RPMI7951 (cell line): ENCODE measurements at places on chromosomes 7 and 10.
A peak's percentile ranks its signal among the peaks of the same experiment; 100 is the strongest.

- peak; percentile 4 for DNase-seq
Observed at GRCh38 chr10:13311177-13311575, 11.3 kb upstream of the PHYH start.

DNA sequence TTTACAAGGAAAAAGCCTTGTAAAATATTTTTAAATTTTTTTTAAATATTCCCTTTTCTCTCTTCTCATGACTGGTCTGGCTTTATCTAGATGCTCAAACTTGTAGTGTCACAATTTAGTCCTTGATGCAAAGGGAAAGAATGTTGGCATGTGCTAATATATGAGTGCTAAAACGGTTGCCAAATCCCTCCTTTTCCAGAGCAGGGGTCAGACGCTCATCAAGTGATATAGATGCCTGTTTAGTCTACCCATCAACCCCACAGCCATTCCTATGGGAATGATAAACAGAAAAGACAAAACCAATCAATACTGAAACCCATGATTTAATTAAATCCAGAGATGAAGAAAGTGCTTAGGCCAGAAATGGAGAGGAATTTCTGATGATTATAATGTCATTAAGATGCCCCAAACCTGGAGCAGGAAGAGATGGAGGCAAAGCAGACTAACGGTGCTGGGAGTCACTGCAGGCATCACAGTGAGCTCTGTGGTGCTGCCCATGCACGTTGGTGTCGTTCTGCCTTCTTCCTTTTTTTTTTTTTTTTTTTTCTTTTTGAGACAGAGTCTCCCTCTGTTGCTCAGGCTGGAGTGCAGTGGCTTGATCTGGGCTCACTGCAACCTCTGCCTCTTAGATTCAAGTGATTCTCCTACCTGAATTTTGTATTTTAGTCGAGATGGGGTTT is 210.1 kb upstream of the STK17A start:
- no peak for DNase-seq

- no peak for DNase-seq
Observed at GRCh38 chr10:88833723-88834122, 17.9 kb downstream of the ANKRD22 start.

GRCh38 chr10:127907411-127908105 is 655 bp downstream of the PTPRE start:
- peak; percentile 89 for DNase-seq

- peak; percentile 19 for DNase-seq
Observed at GRCh38 chr7:108454674-108455550, 1.3 kb downstream of the NRCAM start.

DNA sequence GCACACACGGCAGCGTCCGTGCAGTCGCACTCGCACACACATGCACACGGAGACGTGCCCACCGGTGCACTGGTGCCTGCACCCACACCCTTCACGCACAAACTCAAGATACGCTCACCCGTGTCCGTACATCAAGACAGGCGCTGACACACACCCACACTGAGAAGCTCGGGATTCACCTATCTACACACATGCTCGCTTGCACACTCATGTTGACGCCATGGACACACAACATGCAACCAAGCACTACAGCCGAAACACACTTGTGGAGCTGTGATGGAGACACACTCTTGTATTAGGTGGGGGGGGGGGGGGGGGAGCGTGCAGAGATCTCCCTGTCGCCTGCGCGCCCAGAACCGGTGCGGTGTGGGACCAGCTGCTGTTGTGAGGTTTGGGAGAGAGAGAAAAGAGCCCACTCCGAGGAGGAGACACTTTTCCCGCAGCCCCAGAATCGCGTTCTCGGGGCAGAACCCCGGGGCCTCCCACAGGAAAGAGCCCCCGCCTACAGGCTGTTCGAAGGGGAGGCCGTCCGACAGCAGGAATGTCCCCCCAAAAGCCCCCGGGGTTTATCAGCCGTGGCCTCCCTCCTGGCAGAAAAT is 605 bp upstream of the NFKB2 start:
- DNase-seq = peak; percentile 42

DNA sequence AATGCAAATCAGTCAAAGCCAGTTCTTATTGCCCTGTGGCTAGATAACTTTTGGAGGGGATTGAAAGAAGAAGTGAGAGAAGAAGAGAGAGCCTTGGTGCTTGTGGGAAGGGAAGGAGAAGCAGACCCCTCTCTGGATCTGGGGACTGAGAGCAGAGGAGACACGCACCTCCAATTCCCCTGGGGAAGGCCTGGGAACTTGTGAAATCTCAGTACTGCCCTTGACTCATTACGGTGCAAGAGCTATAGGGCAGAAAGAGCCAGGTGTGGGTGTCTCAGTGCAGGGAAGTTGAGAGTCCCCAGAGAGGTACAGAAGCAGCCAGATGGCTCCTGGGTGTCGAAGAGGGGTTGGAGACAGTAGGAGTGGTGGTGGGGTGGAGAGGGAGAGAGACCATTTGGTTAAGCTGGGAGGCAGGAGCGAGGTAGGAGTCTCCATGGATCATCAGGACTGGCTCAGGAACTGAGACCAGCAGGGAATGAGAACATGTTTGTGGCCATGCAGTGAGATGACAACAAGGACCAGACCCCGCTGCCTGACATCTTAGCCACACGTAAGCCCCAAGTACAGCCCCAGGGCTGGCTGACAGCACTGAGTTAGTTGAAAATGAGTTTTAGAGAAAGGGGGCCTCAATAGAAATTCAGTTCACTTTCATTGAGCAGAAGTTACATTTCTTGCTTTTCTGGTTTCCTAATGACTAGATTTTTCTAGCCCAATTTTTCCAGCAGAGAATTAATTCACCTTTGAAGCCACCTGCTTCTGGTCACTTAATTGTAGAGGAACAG is 238.2 kb downstream of the BUB3 start:
- DNase-seq = no peak

DNA sequence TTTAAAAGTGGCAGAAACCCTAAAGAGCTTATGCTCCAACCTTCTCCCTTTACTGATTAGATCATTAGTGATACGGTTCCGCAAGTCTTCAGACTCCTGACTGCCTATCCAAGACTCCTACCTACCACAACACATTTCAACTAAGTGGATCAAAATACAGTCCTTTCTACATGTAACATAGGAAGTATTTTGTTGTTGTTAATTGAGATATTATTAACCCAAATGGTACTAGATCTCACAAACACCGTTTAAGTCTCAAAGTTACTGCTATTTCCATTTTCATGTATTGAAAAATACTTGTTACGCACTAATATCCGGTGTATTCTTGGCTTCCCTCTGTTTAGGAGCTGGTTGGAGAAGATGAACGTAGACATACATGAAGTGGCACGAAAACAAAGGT is 1.1 kb downstream of the FAM237B start:
- DNase-seq = no peak

- DNase-seq = peak; percentile 76
Observed at GRCh38 chr7:42414028-42414427, 177.0 kb upstream of the GLI3 start.

- DNase-seq = no peak
Observed at GRCh38 chr7:15889507-15889906, 203.0 kb upstream of the MEOX2 start.

DNA sequence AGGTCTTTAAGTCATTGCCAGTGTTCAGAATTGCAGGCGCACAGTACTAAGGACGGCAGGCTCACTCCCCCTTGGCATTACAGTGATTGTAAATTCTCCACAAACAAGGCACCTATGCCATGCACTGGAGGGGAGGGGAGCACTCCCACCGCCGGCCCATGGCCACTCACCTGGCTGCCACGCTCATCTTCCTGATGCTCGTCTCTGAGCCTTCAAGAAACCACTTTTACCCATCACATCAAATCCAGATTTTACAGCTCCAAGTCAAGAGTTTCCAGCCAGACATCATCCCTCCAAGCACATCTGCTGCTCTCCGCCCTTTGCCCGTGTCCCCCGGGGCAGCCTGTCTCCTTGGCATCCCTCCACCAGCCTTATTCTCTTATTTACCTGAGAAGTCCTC is 350.2 kb upstream of the SHH start:
- DNase-seq = no peak

GRCh38 chr10:72502581-72502980 is 123.3 kb downstream of the MICU1 start:
- DNase-seq = peak; percentile 20

- no peak for DNase-seq
Observed at GRCh38 chr10:79400146-79401004, 45.0 kb downstream of the ZCCHC24 start.

- DNase-seq = peak; percentile 32
Observed at GRCh38 chr7:23299770-23300300, 696 bp downstream of the MALSU1 start.

GRCh38 chr10:86368987-86369386 is 2.4 kb upstream of the GRID1 start:
- DNase-seq = no peak

- peak; percentile 45 for DNase-seq
Observed at GRCh38 chr10:129972145-129972965, 8.3 kb upstream of the EBF3 start.

DNA sequence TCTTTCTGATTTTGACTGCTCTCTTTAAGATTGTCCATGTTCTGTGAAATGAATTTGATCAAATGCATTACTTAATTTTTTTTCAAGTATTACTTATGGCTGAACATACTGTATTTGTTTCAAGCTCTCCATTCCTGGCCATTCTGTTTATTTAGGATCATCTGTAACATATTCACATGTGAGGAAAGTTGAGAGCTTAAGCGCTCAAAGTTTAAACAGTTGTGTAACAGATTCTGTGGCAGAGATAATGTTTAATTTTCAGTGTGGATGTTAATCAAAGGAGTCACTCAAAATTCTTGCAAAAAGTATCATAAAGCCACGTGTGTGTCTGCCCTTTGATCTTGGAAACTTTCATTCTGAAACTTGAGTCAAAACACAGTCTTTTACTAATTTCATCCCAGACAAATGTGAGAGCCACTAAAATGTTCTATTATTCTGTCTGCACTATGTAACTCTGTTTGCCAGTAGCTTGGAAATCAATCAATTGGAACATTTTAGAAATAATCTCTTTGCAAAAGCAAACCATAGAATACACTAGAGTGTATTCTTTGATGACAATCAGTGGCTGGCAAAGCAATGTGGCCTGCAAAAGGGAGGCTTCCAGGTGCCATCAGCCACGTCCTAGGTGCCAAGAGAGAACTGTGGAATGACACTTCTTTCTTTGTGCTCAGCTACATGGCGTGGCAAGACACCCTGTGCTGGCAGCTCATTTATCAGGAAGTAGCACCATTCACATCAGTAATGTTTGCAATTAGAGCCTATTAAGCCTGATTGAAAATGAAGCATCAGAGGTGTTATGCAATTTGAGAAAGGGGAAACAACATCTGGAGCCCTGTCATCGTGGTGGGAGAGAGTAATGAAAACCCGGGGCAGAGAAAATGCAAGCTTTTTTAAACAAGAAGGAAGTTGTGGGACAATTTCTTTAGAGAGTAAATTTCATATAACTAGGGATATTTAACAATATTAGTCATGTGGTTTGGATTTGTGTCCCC is 40.9 kb downstream of the ARL5B start:
- DNase-seq = no peak

DNA sequence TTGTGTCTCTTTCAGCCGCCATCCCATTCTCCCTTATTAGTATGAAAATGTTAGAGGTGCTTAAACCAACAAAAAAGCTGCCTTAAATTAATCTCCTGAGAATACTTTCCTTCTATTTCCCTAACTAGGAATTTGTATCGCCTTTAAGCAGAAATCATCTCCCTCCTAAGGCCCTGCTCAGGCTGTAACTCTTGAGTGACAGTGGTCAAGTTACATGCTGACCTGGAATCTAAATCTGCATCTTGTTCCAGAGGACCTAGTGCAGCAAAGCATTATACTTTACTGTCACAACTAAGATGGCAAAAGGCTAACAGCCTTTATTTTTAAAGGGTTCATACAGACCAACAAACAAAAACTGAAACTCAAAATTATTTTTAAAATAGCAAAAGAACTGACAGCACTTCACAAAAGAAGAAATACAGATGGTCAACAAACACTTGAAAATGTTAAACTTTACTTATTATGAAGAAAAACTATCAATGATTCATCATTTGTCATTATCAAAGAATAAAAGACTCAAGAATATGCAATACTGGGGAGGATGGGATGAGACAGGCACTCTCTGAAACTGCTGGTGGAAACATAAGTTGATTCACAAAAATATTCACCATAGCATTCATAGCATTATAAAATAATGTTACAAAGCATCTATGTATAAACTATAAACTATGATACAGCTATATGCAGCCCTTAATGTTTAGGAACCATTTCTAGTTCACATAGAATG is 11.0 kb downstream of the CYREN start:
- DNase-seq = no peak

GRCh38 chr10:113846036-113846435 is 7.8 kb downstream of the DCLRE1A start:
- no peak for DNase-seq

DNA sequence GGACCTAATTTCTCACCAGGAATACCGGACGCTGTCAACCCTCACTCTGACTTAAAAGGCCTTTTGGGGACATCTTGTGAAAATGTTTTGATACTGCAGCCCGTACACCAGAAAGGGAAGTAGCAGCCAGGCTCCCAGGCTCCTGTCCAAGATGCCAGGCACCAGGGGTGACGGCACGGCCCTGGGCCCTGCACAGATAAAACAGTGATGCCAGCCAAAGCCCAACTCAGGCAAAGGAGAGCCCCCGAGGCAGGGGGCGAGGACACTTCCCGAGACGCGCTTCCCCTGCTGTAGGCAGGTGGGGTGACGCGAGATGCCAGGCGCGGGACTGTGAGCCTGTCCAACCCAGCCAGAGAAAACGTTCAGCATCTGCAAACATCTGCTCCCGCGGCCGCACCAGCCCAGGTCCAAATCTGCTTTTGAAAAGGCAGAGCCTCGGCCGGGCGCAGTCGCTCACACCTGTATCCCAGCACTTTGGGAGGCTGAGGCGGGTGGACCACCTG is 15.7 kb downstream of the ZFAND2A start:
- DNase-seq = peak; percentile 53

GRCh38 chr7:29167721-29168120 is 21.4 kb upstream of the CPVL start:
- DNase-seq = no peak

- DNase-seq = no peak
Observed at GRCh38 chr10:102059987-102060386, 4.0 kb upstream of the ARMH3 start.

DNA sequence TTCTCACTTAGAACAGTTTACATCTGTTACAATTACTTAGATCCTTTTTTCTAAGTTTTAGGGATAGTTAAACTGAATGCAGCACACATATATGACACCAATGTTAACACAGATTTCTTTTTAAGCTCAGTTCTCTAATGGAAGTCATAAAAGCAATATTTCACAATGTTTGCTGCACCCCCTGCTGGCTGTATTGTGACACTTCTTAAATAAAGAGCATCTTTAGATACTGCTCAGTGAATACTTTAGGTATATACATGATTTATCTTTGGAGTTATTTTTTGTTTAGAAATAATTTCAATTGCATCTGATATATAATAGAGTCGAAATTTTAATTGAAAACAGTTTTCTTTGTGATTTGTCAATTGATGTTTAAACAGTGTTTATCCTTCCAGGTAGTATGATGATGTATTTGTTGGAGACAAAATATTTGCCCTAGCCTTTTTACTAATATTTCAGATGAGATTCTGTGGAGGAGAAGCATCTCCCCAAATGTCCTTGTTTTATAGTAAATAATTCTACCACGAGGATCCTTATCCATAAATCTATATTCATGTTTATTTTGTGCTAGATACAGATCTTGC is 174.4 kb downstream of the ST7 start:
- DNase-seq = peak; percentile 59

GRCh38 chr7:71868797-71869196 is 543.3 kb downstream of the CALN1 start:
- DNase-seq = peak; percentile 72

- DNase-seq = no peak
Observed at GRCh38 chr10:107545717-107546116, 381.2 kb upstream of the SORCS1 start.
